HFFc6 (cell line): ENCODE measurements at places on chromosomes 3 and 15.

- peak; percentile 25 for DNase-seq
Measured at GRCh38 chr3:8538913-8539312, 37.3 kb downstream of the LMCD1 start.

DNA sequence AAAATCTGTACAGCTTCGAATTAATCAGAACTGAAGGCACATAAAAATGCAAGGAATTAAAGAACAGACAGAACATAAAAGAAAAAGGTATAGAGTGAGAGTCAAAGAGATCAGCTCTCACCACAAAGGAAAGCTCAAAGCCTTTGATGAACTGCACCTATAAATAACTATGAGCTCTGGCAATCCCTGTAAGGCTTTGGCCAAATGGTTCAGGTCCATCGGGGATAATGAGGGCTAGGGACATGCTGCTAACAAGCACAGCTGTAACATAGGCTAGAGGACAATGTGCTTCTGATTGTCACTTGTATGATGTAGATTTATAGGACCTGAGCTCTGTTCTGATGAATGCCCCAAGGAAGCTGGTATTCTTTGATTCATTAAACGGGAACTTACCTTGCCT is 113.9 kb upstream of the MRPL3 start:
- no peak for DNase-seq

- DNase-seq = no peak
Measured at GRCh38 chr3:120821426-120821825, 78.9 kb downstream of the GTF2E1 start.

DNA sequence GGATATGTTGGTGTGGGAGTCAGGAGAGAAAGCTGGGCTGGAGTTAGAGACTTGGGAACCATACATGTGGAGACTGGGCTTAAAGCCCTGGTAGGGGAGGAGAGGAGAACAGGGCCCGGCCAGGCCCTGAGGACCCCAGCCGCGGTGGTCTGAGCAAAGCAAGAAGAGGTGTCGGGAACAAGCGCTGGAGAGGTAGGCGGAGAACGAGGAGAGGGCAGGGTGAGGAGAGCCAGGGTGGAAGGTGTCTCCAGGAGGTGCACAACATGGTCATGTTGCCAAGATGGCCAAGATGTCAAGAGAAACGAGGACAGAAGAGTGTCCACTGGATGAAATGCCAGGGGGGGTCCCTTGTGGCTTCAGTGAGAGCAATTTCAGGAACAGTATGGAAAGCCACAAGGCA is 5.5 kb downstream of the CHAC1 start:
- DNase-seq = no peak

DNA sequence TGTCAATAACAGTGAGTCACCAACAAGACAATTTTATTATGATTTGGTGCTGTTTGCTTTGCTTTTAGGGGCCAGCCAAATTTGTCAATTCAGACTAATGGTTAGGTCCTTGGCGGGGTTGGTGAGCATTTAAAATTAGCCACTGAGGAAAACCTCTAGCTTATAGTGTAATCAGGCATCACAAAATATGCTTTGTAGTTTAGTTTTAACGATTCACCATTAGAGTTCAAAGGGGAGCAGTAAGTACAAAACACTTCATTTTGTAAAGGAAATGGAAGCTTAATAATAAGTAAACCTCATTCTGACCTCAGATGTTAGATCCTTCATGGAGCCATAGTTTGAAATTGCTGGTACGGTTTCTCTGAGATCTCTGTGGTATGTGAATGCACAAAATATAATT is 218.4 kb upstream of the GOLIM4 start:
- DNase-seq = no peak

DNA sequence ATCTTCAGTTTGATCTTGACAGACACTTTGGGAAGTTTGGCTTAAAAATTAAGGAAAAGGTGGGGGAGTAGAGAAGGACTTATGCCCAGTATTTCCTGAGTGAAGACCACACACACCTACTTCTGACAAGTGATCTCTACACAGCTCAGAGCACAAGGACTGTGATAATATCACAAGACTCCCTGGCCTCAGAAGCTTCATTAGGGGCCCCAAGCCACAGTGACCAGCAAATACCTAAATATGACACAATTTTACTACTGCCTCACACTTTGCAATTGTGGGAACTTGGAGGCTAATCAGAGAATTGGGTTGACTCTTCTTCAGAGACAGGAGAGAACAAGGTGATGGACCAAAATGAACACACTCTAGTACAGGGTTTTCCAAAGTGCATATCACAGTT is 2.6 kb downstream of the ILDR1 start:
- DNase-seq = no peak

DNA sequence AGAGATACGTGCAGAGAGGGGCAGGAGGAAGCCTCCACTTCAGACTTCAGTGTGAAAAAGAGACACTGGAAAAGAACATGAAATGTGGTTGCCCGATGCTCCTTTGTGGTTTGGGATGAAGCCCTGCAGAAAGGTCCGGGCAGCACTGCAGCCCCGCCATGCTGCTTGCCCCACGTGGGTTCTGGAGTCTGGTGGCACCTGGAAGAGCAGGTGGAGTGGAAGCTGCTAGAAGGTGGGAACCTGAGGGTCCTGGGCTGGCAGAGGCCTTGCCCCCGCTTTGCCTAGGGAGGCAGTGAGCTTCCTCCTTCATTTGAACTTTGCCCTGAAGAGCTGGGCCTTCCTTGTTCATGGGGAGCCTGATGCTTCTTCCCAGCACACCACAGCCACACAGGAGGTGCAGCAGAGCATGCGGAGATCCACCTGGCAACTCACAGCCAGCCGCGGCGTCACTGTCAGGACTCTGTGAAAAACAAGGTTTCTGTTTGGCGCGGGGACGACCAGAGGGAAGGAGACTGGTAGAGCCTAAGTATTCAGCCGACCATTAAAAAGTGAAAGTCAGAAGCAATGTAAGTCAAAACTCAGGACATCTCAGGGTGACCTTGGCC is 59.0 kb downstream of the APBA2 start:
- no peak for DNase-seq

GRCh38 chr3:114706591-114707232 is 412.9 kb downstream of the TIGIT start:
- DNase-seq = peak; percentile 31

GRCh38 chr3:85171976-85172375 is 213.2 kb downstream of the CADM2 start:
- no peak for DNase-seq

DNA sequence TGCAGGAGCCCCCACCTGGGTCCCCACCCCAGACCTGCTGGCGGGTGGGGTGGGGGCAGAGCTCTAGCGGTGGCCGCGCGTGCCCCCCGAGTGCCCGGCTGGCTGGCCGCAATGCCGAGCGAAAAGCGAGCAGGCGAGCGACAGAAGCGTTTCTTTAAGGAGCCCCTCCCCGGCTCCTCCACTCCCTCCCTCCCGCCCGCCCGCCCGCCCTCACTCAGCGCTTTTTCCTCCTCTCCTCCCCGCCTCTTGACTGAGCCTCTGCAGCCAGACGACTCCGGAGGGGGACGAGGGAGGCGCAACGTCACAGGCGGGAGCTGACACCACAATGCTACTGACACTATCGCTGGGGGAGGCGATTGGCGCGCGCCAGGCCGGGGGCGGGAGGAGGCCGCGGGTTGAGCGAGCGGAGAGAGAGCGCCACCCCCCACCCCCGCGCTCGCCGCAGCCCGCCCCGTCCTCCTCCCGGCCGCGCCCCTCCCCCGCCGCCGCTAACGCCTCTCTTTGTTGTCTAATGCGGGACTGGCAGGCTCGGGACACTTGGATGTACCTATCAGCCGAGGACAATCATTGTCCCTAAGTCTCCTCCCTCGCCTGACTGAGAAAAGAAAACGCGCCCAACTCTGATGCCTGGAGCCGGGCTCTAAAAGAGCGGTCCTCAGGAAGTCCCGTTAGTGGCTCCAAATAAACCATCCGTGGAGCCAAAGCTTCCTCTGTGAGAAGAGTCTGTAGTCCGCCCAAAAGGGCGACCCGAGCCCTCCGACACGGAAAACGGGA is at the start of gene MEX3B:
Gene MEX3B, minus strand, starts transcription at position 127 of the 774 bp plus-strand sequence. CDS start 313 bp downstream, outside the sequence.
- peak; percentile 97 for DNase-seq

DNA sequence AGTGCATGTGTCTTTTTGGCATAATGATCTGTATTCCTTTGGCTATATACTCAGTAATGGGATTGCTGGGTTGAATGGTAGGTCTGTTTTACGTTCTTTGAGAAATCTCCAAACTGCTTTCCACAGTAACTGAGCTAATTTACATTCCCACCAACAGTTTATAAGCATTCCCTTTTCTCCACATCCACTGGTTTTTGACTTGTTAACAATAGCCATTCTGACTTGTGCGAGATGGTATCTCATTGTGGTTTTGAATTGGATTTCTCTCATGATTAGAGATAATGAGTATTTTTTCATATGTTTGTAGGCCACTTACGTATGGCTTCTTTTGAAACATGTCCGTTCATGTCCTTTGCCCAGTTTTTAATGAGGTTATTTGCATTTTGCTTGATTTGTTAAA is 117.7 kb downstream of the CHCHD4 start:
- DNase-seq = no peak

- no peak for DNase-seq
Measured at GRCh38 chr15:39873978-39874377, 46.1 kb downstream of the GPR176 start.

GRCh38 chr15:58469432-58470353 is 37.9 kb downstream of the LIPC start:
- peak; percentile 93 for DNase-seq

- peak; percentile 12 for DNase-seq
Measured at GRCh38 chr3:141996437-141996836, 120.0 kb downstream of the ATP1B3 start.

DNA sequence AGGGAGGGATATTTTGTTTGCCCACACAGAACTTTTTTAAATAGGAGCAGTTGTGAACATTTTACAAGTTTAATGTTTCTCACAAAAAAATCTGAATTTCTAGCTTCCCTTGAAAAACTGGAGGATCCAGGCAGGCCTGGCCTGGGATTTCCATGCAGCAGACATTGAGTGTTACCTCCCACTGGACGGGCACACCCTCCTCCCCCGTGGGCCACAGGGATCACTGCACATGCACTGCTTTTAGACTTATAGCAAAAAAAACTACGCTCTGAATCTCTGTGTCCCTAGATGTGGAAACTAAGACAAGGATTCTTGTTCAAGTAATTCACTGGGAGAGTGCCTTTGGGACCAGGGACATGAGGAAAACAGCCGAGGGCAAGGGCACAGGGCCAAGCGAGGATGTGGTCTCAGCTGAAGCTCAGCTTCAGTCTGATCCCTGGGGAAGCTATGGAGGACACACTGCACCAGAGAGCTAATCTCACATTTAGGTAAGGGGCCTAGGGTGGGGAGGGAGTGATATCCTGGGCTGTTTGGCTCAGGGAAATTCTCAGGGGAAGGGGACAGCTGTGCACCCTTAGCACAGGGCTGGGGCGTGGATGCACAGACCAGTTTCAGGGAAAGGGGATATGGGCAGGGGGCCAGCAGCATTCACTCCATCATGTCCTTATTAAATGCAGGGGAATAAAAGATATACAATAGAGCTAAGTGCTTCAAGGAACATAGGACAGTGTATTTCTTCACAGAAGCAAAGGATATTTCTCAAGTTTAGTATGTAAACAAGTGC is 46.0 kb downstream of the FSIP1 start:
- DNase-seq = no peak

DNA sequence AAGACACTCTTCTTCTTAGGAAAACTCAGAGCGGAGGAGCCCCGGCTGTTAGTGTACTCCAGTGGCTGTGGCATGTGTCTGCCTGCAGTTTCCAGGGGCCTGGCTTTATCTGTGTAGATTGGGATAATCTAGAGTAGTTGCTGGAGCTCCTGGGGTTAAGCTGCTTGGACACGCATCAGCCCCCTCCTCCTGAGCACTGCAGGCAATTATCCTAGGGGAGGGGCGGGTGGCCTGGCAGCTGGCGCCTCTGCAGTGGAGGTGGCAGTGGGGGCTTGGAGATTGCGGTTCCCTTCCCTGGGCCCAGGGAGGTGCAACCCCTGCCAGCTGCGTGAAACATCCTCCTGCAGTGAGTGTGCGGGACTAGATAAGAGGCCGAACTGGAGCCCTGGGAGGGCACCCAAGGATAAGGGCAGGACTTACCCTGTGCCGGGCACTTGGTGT is 68.2 kb downstream of the EFCAB12 start:
- no peak for DNase-seq

DNA sequence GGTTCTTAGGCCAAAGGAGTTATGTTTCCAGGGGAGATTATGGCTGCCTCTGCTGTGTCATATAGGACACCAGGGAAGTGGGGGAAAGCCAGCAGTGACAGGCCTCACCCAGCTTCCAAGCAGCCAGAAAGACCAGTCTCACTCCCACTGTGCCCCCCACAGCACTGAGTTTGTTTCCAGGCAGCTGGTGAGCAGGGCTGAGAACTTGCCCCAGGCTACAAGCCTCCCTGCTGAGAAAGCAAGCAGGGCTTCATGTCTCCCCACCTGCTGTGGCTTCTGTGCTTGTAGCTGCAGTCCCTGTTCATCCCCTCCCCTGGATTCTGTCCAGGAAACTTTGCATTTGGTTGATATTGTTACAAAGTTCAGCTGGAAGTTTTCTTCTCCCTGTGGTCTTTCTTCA is 376.3 kb downstream of the PDCD6IP start:
- no peak for DNase-seq

DNA sequence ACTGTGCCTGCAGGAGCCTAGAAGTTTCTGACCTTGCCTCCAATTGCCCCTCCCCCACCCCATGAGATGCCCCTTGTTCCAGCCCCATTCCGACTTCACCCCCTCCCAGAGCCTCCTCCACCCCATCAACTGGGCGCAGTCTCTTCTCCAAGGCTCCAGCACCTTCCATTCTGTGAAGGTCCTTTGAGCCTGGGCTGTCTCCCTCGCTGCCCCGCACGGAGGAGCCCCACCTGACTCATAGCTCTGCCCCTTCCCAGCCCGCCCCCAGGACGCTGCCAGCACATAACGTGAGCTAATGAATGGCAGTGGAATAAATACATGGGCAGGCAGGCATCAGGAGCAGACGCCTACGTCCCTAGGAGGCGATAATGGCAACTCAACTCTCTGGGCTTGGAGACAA is 113.1 kb downstream of the NUP210 start:
- no peak for DNase-seq

- no peak for DNase-seq
Measured at GRCh38 chr15:25433118-25433865, 5.5 kb downstream of the UBE3A start.

GRCh38 chr3:31620656-31621055 is 87.9 kb downstream of the STT3B start:
- DNase-seq = peak; percentile 42

GRCh38 chr3:12931273-12931905 is 90.0 kb upstream of the RPL32 start:
- DNase-seq = no peak

DNA sequence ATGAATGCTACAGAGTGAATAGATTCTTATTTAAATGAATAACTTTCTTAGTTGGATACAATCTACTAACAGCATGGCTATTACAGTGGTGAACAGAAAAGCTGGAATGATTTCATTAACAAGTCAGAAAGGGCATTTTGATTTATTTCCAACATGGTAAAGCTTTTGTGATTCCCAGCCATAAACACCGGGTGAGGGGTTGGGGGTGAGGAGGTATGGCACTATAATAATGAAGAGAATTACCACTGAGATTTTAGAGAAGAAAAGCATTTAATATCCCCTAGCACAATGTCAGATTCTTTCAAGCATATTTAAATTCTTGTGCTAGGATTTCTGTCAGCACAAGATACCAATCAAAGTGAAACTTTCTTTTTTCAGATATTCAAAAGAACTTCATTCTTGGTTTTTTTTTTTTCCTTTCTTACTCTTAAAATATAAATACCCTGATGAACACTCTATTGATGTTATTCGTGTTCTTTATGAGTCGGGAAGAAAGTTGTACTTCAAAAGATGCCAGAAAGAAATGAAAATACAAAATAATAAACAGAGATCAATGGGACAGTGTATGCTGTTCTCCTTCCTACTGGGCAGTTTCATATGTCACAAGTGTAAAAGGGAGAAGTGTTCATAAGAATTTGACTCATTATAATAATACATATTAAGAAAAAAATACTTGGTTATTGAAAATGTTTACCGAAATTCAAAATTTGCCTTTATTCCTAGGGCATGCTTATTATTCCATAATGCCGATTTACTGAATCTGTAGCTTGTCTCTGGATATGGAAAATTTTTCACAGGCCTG is 522.8 kb downstream of the CADM2 start:
- no peak for DNase-seq
